ENCODE measurements at places on chromosomes 1 and 21. TPM values are rescaled to one million over a fixed set of nuclear protein-coding genes. Genes with fewer than 3 reads are reported as not detected.
A peak's percentile ranks its signal among the peaks of the same experiment; 100 is the strongest.

- DNase-seq: no peak
Observed at GRCh38 chr1:174407665-174408064, 40.1 kb upstream of the GPR52 start.

OBSCN gene
- 20.0 TPM for total RNA-seq

DNA sequence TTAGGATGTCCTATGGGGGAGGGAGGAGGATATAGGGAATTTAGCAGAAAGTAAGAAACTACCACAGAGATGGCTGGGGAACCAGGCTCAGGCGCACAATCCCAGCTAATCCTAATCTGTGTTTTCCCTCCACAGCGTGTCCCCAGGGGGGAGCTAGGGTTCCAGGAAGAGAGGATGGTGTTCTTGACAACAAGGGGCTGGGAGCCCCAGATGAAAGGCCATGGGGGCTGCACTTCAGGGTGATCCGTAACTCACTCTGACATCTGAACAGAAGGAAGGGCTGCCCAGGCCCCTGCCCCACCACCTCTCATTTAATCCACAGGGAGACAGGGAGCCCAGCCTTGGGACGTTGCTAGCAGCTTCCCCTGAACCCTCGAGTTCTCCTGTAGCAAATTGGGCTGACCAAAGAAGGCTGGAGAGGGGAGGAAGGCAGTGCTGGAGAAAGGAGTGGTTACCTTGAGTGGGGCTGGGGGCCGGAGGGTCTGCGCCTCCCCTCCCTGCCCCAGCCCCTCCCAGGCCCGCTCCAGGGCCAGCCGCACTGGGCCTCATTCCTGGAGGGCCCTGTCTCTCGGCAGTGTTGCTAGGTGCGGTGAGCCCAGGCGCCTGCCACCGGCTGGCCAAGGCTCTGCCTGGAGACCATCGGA lies 131.7 kb downstream of the TMEM53 start:
- no peak for DNase-seq

- no peak for DNase-seq
Observed at GRCh38 chr1:83961571-83962295, 37.2 kb downstream of the TTLL7 start.

- DNase-seq: no peak
Observed at GRCh38 chr1:232560940-232561339, 69.0 kb downstream of the SIPA1L2 start.

DNA sequence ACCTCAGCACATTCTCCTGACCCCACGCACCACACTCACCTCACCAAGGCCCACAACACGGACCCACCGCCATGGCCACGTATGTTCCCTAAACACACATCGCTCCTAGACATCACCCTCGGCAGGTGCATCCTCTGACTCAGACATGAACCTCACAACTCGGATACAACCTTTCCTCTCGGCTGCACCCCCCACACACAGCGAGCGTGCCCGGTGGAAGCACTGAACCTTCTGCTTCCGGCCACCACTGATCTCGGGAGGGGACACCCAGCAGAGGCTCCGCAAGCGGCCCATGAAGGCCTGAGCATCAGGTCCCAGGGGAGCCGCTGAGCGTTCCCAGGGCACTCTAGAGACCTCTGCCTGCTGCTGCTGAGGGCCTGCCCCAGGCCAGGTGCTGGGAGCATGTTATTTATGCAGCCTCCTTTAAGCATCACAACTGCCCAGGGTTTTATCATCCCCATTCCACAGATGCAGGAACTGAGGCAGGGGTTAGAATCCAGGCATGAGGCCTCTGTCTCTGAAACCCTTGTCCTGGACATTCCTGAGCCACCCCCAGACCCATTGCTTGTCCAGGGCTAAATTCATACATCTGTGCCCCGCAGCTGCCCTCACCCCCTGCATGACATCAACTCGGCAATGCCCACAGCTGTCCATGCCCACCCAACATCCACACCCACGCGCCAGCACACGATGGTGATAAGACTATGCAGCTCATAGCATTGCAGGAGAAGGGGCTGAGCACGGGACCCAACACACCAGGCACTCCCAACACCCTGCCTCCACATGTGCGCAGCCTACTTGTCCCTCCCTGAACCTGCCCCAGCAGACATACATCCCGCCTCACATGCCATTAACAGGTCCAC lies 27.0 kb downstream of the SDC3 start:
- DNase-seq: peak; percentile 34

CBR3 gene
- 12.5 TPM for total RNA-seq

TRIM63 gene
- total RNA-seq: not detected

ZFP69B gene
- total RNA-seq: 5.3 TPM

- no peak for DNase-seq
Observed at GRCh38 chr21:39654951-39655350, 42.2 kb downstream of the B3GALT5 start.

- DNase-seq: no peak
Observed at GRCh38 chr1:46522969-46523320, 28.5 kb downstream of the KNCN start.

GRCh38 chr1:82848043-82848442 lies 1047.3 kb downstream of the ADGRL2 start:
- no peak for DNase-seq

DNA sequence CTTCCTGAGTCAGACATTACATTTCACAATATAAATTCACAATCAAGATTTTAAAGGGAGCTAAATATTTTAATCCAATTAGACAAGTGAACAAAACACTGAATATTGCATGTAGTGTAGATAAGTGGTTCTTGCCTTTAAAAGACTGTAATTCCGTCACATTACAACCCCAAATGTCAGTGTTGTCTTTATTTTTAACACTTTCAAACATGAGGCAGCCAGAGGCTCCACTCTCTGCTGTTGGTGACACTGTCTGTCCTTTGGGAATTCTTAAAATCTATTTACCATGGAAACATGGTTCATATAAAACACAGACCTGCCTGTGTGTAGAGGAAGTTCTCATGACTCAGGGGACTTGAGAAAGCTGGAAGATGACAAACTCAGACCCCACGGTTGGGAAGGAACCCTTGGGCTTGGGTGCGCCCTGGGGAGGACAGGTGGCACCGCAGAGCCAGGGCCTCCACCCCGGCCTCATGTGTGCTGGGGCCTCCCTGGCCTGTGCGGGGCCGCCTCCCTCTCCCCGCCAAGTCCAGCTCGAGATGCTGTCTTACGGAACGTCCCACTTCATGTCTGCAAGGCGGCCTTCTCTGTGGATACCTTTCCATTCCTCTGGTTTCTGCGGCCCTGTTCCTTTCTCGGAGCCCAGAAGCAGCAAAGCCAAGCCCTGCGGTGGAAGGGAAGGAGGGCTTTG lies 239.0 kb downstream of the SDCCAG8 start:
- no peak for DNase-seq

DNA sequence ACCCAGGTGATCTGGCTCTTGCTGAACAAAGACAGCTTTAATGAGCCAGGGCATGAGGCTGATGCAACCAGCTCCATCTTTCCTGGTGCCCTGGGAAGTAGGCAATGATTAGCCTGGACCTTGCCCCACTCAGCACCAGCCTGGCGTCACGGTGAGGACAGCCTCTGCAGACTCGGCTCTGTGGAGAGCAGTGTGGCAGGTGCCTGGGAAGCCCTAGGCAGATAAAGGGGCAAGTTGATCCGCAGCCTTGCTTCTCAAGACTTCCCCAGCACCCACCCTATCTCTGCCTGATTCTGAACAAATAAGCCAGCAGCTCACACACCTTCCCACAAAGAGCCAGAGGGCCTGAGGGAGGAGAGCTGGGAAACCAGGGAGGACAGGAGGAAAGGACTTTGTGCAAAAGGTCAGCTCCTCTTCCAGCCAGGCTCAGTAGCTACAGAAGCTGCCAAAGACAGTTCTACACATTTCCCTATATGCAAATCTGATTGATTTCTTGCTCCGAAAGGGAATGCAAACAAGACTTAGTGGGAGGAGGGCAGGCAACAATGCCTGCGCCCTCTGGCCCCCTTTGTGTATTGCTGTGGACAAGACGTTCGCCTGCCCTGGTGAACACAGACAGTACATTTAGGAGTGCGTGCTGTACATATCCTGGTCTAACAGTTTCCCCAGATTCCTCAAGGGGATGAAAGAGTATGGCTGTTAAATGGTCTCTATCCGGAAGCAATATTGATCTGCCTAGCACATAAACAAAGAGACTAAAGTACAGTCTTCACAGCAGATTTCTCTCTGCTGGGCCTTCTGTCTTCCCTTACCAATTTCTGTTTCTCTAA lies 63.8 kb downstream of the BCAR3 start:
- DNase-seq: no peak

OR2T33 gene
- not detected for total RNA-seq

DNA sequence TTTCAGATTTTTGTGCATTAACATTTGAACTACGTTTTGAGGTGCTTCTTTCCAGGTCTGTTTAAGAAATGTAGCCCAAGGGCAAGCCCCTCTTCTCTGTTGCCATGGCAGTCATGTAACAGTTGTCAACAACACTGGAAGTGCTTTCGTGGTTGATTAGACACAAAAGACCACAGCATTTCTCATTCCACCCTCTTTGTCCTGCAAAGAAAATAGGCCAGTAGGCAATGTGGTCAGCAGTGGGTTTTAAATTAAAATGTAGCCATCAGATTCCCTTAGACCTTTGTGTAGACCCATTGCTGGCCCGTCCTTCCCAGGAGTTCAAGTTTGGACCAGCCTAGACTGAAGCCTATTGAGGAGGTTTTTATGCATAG lies 35.4 kb downstream of the VANGL1 start:
- no peak for DNase-seq

FMOD gene
- total RNA-seq: 0.98 TPM

DNA sequence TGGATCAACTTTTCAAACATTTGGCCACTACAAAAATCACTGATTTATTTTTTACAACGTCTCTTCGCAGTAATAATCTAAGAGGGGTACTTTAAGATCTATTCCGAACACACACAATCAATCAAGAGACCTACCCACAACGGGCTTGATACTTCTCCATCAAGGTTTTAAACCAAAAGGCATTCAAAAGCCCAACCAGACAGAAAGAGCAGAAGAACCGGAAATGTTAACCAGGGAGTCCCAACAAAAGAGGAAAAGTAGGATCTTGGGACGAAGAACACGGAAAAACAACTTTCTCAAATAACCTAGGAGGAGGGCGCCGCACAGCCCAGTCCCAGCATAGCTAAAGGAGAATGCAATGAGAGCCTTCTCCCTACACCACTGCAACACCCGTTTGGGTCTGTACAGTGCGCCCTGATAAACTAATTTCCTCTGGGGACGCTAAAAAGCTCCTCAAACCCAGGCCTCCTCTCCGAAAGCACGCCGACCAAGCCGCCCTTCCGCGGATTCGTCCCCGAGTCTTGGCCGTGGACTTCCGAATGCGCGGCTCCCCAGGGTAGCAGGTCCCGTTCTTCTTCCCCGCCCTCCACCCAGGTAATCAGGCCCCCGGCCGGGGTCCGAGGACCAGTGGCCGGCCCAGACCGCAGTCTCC lies 623 bp downstream of the RPL22 start:
- peak; percentile 49 for DNase-seq

DNA sequence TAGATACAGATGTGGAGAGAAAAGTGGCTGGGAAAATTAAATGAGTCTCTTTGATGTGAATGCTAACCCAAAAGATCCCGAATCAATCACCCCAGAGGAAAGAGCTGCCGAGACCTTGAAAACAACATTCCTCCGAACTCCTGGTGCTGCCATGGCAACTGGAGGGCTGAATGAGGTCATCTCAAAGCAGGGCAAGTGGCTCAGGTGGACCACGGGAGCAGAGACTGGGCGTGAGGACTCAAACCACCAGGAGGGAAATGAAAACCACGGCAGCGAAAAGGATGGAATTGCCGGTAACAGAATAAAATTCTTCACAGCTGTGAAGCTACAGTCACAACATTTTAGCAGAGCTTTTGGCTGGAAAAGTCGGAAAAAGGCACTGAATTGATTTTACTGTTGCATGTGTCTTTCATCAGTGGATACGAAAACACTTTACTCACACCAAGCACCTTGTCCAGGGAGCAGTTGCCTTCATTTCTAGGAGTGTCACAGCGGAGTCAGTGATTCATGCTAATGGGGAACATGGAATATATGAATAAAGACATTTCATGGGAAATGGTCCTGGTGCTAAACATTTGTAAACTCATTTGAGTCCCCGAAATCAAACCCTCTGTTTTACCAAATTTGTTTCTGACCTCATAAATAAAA lies 23.2 kb upstream of the BECN2 start:
- DNase-seq: no peak

PAQR6 gene
- total RNA-seq: 4.7 TPM

FCRL6 gene
- not detected for total RNA-seq

Data from activated CD4-positive, alpha-beta T cell treated with anti-CD3 and anti-CD28 coated beads for 36 hours (primary cell).